ENCODE measurements at places on chromosomes 2 and 18. TPM values are rescaled to one million over a fixed set of nuclear protein-coding genes. Genes with fewer than 3 reads are reported as not detected.

DNA sequence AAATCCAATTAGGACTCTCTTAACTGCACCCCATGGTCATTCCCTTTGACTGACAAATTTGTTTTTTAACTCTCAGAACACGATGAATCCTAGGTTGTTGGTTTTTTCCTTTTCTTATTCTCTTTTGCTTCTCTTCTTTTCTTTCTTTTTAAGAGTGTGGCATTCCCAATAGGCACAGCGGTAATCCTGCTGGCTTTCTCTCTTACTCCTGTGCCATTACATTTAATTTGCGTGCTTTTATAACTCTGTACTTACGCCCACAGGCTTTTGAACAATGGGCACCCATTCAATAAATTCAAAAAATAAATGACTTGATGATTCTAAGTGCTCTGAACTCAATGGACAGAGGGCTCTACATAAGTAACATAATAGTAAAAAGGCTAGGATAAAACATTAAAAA lies 189.0 kb upstream of the SMAD7 start:
- no peaks in the 10 kb centered on the region for H3K36me3 ChIP-seq
- DNase-seq: no peak
- H3K27me3 ChIP-seq: no peaks in the 10 kb centered on the region
- H3K4me3 ChIP-seq: no peak overlapping the region
- H3K4me1 ChIP-seq: no peaks in the 10 kb centered on the region

DNA sequence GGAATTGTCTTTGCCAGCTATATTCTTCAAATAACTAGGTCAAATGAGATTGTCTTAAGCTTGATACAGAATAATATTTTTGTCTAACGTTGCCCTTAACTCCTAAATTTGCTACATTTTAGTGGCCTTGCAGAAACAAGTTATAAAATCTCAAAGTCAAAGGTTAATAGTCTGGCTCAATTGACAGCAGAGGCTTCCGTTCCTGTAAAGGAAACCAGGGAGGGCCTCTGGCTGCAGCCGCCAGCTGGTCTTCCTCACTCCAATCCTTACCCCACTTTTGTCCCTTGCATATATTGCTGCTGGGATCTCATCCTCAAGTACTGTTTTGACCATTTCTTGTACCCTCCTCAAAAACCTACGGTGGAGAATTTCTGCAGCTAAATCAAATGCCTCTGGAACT lies 17.1 kb downstream of the CYB5A start:
- H3K36me3 ChIP-seq: no peaks in the 10 kb centered on the region
- H3K4me3 ChIP-seq: no peak overlapping the region
- no peak for DNase-seq
- no peaks in the 10 kb centered on the region for H3K27me3 ChIP-seq
- no peaks in the 10 kb centered on the region for H3K4me1 ChIP-seq
- no peak overlapping the region for H3K27ac ChIP-seq

GRCh38 chr2:959457-959856 lies 8.8 kb downstream of the SNTG2 start:
- H3K27ac ChIP-seq: no peak overlapping the region
- H3K4me3 ChIP-seq: no peak overlapping the region
- no peaks in the 10 kb centered on the region for H3K27me3 ChIP-seq
- DNase-seq: no peak
- H3K36me3 ChIP-seq: no peaks in the 10 kb centered on the region
- H3K4me1 ChIP-seq: no peaks in the 10 kb centered on the region

GRCh38 chr2:202127687-202128331 lies 54.8 kb downstream of the KIAA2012 start:
- H3K4me3 ChIP-seq: no peak overlapping the region
- H3K27me3 ChIP-seq: no peaks in the 10 kb centered on the region
- no peaks in the 10 kb centered on the region for H3K36me3 ChIP-seq
- no peak for DNase-seq

GRCh38 chr18:26196605-26197004 lies 29.6 kb upstream of the TAF4B start:
- no peak overlapping the region for H3K27ac ChIP-seq
- peaks cover under 1% of the 10 kb centered on the region for H3K4me1 ChIP-seq
- H3K4me3 ChIP-seq: no peak overlapping the region
- no peaks in the 10 kb centered on the region for H3K36me3 ChIP-seq

The TRIM43 gene
- total RNA-seq: not detected

The DHRS9 gene
- total RNA-seq: 0.37 TPM

The GKN1 gene
- total RNA-seq: not detected

Measured in CD8-positive, alpha-beta memory T cell (primary cell).